ENCODE measurements at places on chromosomes 3 and 15.

DNA sequence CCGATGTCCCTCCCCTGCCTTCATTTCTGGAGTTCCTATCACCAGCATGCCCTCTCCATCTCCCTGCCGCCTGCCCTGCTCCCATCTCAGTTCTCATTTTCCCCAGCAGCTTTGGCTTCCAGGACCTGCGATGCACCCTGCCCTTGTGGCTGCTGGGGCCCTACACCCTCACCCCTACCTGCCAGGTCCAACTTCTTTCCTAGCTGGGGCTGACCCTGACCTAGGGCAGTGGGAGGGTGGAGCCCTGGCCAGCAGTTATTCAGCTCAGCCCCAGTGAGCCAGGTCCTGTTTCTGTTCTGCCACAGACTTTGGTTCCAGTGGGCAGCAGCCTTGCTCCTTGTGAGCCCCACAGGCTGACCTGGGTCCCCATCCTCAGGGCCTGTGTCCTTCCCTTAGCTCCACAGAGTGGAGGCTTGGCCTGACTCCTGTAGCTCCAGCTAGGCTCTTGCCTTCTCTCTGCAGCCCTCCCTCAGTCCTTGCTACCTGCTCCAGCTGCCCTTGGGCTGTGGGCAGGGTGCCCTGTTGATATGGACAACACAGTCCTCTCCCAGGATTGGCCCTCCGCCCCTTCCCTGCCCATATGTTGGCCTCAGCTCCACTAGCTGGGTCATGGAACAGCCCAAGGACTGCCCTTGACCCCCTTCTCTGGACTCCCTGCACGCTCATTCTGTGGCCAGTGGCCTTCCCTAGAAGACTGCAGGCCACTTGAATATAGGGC lies 34.7 kb upstream of the PDE8A start:
- DNase-seq: no peak

DNA sequence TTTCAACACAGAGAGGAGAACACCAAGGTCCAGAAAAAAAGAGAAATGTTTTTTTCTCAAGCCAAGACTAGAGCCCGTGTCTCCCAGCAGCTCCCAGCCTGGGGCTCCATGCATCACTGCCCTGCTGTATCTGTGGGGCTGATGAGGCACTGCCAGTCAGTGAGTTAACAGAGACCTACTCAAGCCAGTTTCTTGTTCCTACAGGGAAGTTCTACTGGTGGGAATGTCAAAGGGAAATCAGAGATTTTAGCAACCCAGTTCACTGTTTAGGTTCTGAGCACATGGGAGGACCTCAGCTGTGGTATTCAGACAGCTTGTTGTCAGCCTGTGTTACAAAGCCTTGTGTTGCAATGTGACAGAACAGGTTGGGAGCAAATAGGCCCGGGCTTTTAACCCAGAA lies 234.3 kb downstream of the TLE3 start:
- DNase-seq: no peak

GRCh38 chr15:27091270-27091940 lies 120.4 kb downstream of the GABRG3 start:
- no peak for DNase-seq

GRCh38 chr15:49110158-49110944 lies 45.0 kb downstream of the COPS2 start:
- no peak for DNase-seq

GRCh38 chr3:186852994-186853393 lies 10.5 kb downstream of the ADIPOQ start:
- no peak for DNase-seq

GRCh38 chr3:160454995-160455394 lies 5.4 kb upstream of the TRIM59 start:
- DNase-seq: no peak

DNA sequence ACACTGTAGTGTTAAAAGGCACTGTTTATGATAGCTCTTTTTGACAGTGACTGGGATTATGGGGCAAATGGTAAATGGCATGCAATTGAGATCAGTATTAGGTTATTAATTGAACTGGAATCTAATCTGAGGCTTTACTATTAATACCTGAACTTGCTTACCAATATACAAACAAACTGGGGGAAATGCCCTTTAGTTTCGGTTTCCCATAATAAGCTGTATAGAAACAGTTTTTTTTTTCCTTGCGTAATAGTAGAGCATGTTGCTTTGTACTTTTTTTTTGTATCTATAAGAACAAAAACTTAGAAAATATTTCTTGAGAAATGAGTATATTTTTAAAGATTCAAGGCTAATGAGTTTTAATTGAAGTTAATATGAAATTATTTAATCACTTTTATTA lies 95.0 kb downstream of the FNDC3B start:
- DNase-seq: no peak
